ENCODE measurements at places on chromosomes 1 and 21.

GRCh38 chr1:223642237-223642636, 23.3 kb downstream of the CAPN8 start:
- no peak for DNase-seq

GRCh38 chr21:46556802-46557201, 48.1 kb downstream of the S100B start:
- DNase-seq: peak; percentile 42

GRCh38 chr1:51101976-51102375, at the start of gene C1orf185:
TSS of gene C1orf185 (plus strand) at chr1:51102228. CDS start at chr1:51102234, 6 bp downstream.
- no peak for DNase-seq

- no peak for DNase-seq
These were observed 97.5 kb downstream of the SMYD2 start for GRCh38 chr1:214378492-214378891.

DNA sequence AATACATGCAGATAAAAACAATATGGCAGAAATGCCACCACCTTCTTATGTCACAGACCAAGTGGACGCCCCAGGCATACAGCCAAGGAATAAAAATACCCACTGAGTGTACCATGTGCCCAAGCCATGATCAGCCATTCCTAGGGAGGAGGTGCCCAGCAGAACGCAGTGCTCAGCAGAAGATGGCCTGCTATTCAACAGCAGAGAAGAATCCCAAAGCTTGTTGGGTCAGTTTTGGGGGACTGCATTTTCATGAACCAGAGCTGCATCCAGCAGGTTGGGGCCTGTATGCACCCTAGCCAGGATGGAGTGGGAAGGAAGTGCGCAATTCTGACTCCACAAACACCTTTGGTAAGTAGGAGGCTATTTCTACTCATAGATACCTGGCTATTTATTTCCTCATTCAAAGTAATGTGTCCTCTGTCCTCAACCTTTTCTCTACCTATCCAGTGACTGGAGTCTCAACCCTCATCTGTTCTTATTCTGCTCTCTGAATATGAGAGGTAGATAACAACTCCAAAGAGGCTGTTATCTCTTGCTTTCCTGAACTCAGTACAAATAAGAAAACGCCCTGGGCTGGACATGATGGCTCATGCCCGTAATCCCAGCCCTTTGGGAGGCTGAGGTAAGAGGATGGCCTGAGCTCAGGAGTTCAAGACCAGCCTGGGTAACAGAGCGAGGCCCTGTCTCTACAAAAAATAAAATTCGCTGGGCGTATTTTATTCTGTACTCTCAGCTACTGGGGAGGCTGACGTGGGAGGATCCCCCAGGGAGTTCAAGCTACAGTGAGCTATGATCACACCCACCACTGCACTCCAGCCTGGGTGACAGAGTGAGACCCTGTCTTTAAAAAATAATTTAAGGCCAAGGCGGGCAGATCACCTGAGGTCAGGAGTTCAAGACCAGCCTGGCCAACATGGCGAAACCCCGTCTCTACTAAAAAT, 2.5 kb upstream of the PLEKHM2 start:
- no peak for DNase-seq

DNA sequence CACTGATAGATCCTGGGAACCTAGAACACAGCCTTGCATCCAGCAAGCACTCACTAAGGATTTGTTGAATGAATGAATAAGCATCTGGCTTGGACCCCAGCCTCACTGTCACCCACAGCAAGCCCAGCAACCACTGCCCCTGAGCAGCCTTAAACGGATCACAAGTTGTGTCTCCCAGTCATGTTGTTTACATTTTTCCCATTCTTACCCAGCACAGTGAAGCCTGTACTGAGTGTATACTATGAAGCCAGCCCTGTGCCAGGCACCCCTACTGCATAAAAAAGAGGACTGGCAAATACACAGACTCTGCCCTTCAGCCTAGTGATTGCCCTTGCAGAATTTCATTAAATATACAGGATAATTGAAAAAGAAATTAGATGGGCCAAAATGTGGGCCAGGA, 30.2 kb downstream of the RRAGC start:
- no peak for DNase-seq

- no peak for DNase-seq
These were observed 14.0 kb downstream of the SLC1A7 start for GRCh38 chr1:53128401-53128800.

DNA sequence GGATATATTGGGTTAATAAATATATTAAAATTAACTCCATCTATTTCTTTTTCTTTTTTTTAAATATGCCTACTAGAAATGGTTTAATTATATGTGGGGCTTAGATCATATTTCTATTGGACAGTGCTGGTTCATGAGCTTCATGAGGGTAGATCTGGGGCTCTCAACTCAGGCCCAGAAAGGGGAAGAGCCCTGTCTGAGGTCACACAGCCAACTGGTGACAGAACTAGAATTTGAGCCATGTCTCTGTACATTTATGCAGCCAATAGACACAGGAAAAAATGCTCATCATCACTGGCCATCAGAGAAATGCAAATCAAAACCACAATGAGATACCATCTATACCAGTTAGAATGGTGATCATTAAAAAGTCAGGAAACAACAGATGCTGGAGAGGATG, 5.1 kb upstream of the EPHB2 start:
- no peak for DNase-seq

DNA sequence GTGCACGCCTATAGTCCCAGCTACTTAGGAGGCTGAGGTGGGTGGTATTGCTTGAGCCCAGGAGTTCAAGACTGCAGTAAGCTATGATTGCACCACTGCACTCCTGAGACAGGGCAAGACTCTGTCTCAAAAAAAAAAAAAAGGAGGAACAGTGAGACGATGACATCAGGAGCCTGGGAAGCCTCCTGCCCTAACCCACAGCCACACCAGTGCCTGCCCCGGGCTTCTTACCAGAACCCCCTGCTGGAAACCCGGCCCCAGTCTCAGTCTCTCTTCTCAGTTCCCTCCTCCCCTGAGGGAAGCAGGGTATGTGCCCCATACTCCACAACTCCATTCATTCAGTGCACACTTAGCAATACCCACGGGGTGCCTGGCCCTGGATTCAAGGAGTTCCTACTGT, 9.1 kb downstream of the COL8A2 start:
- no peak for DNase-seq

GRCh38 chr1:231376101-231376500, 38.0 kb downstream of the SPRTN start:
- DNase-seq: no peak

GRCh38 chr1:39908534-39908933, 6.8 kb upstream of the MYCL start:
- no peak for DNase-seq

DNA sequence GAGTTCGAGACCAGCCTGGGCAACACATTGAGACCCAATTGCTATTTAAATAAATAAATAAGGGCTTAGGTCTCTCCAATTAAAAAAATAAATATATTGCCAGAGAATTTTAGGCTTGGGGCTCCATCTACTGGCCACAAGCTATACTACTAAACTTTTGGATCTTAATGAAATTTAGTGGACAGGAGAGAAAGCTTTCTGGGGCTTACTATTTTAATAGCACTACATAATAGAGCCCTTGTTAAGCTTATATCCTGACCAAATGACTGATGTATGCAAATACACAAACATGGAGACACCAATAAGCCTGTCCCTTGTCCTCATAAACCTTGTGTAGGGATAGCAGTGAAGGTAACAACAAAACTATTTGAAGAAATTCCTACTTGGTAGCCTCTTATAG, 18.4 kb downstream of the CCT3 start:
- DNase-seq: no peak

DNA sequence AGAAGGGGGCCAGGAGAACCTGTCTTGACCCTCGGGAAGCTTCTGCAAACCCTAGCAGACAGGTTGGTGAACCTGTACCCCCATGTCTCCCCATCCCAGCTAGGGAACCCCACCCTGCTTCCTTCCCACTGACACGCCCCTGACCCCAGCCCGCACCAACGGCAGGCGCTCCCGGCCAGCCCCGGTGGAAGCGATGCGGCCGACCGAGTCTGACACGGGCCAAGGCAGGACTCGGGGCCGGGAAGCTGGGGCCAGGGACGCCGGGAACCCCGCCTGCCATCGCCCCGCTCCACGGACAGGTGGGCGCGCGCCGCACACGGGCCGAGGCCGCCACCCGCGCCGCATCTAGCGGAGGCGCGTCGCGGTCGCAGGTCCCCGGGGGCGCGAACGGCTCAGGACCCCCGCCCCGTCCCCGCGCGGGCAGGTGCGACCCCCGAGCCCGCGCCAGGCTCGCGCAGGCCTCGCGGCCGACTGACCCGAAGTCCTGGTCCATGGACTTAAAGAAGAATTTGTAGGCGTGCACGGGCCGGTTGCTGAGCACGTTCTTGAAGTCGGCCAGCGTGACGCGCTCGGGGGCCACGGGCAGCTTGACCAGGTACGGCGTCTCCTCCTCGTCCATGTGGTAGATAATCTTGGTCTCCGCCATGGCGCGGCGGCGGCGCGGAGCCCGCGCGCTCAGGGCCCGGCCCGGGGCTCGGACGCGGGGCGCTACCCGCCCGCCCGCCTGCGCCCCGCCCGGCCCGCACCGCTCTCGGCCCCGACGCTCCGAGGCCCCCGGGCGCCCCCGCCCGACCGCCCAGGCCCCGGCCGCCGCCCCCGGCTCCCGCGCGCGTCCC, 580 bp downstream of the DVL1 start:
- no peak for DNase-seq

DNA sequence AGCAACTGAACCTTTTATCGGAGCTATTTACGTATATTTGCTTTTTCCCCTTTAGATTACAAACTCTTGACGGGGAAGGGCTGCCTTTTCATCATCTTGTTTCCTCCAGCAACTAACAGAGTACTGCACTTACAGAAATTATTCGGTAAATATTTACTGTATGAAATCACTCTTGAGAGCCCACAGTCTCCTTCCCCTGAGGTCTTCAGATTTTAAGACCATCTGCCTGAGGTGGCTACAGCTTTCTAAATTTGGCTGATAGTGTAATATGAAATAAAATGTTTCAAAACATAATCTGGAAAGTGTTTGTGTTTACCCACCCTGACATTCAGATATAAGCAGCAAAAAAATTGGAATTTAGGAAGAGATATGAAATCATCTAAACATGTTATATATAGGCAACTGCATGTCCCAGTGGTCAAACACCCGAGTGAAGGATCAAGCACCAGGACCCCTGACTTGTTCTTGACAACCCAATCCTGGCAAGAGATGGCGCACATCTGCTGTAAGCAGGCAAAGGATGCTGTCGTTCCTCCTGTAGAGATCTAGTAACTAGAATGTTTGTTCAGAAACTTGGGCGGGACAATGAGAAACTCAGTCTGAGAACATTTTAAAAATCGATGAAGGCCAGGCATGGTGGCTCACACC, 60.9 kb downstream of the SIPA1L2 start:
- no peak for DNase-seq

DNA sequence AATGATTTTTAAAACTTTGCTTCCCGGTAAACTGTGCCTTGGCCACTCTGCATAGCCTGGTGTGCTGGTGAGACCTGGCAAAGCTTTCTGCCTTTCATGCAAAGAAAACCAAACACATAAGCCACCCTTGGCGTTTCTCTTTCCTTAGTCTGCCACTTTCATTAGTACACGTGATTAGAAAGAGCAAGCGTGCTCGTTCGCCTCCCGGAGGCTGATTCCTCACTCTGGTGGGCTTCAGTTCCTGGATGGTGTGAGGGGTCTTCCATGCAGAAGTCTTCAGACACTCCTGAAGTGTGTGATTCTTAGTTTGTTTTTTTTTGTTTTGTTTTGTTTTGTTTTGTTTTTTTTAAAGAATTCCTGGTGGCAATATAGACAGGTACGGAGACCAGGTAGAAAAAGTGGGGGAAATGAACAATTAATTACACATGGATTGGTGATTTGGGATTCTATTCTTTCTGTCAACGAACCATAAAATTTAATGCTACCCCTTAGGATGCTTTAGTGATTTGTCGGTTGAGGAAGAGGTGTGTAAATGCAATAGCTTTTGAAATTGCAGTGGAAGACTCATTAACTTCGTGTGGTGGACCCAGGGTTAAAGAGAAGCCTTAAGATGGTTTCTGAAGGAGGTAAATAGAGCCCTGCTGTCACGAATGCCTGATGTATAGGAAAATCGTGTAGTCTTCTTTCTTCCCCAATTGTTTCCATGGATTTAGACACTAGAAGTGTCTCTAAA, 2.1 kb downstream of the GALNT2 start:
- peak; percentile 52 for DNase-seq

GRCh38 chr1:224874775-224875174, 54.7 kb upstream of the DNAH14 start:
- no peak for DNase-seq

GRCh38 chr1:220726634-220727033, 21.5 kb upstream of the MTARC2 start:
- DNase-seq: no peak

- no peak for DNase-seq
These were observed 38.3 kb downstream of the YY1AP1 start for GRCh38 chr1:155650231-155650757.

DNA sequence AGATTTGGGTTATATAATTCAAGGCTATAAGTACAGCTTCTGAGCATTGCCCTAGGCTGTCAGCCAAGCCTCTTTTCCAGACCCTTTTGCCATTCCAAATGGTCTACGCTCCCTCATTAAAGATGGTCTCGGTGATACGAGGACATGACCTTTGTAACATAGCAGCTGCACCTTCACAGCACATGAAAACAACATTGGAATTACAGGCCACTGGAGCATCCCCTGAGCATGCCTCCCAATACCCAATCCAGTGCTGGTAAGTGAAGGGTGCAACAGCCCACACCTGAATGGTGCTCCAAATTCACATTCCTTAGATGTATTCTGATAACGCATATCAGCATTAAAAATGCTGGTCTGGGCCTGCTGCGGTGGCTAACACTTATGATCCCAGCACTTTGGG, 20.1 kb upstream of the PTPRF start:
- DNase-seq: peak; percentile 35

GRCh38 chr1:18548643-18549042, 67.9 kb downstream of the KLHDC7A start:
- no peak for DNase-seq

DNA sequence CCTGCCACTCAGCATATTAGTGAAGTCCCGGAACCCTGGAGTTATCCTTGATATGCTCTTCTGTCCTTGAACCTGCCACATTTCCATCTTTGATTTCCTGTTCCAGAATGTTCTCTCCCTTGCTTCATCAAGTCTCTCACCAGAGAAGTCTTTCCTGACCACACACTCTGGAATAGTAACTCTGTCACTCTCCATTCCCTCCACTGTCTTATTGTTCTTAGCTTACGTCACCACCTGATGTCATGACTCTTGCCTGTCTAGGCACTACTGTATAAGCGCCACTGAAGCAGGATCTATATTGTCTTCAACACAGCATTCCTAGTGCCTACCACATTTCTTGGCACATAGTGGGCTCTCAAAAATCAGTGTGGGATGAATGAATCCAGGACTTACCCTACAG, 65.4 kb upstream of the SMYD2 start:
- DNase-seq: no peak

All from activated CD8-positive, alpha-beta memory T cell treated with anti-CD3 and anti-CD28 coated beads, Interleukin-2, amount 50 U/mL, for 48 hours (primary cell).